Activated CD4-positive, alpha-beta T cell treated with anti-CD3 and anti-CD28 coated beads for 1 hour (primary cell): ENCODE measurements at places on chromosomes 4 and X.

- DNase-seq, result no peak
Measured at GRCh38 chrX:95974890-95975289, 709.8 kb upstream of the DIAPH2 start.

DNA sequence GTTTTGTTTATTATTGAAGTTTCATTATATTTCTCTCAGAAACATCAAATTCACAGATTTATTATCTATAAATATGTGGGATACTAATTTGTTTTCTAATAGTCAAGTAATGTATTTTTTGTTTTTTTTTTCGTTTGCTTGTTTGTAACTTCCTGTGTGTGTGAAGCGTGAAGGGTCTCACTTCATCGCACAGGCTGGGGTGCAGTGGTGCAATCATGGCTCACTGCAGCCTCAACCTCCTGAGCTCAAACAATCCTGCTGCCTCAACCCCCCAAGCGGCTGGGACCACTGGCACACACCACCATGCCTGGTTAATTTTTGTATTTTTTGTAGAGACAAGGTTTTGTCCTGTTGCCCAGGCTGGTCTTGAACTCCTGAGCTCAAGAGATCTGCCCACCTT, 55.1 kb downstream of the SH3RF1 start:
- no peak for DNase-seq

- no peak for DNase-seq
Measured at GRCh38 chr4:1338752-1339414, 8.1 kb upstream of the UVSSA start.

DNA sequence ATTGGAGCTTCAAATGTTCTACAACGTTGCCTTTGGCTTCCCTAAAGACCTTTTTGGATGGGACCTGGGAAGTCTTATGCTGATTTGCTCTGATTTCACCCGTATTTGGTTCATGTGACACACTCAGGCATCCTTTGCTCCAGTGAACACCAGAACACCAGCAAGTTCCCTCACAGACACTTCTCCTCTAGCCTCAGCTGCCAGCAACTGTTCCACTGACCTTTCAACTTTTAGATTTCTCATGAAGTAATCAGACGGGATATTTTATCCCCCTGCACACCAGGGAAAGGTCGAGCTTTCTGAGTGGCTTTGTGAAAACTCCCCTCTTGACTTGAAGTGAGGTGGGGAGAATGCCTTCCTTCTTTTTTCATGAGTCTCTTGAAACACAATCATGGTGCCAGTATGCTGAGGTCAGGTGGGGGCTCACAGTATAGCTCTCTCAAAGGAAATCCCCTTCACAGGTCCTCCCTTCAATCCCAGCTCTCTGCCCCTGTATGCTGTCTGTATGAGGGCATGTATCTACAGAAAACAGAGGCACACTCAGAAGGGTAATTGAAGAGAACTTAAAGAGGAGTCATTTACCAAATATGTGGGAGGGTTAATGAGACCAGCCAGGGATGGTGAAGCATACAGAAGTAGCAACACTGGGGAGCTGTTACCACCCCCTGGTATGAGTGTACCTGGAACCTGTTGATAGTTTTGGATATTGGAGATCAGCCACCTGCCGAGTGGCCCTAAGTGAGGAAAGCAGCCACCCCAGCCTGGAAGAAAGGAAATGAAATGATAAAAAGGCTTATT, 62.7 kb downstream of the FGFBP1 start:
- no peak for DNase-seq

- no peak for DNase-seq
Measured at GRCh38 chr4:169348541-169348940, 77.8 kb upstream of the SH3RF1 start.

GRCh38 chr4:11698033-11698432, 269.3 kb upstream of the HS3ST1 start:
- no peak for DNase-seq

GRCh38 chrX:28586981-28587551, at the start of gene IL1RAPL1:
Gene IL1RAPL1 (plus strand): TSS chrX:28587446.
- no peak for DNase-seq

- DNase-seq, result no peak
Measured at GRCh38 chr4:112823606-112824005, 186.7 kb downstream of the LARP7 start.

DNA sequence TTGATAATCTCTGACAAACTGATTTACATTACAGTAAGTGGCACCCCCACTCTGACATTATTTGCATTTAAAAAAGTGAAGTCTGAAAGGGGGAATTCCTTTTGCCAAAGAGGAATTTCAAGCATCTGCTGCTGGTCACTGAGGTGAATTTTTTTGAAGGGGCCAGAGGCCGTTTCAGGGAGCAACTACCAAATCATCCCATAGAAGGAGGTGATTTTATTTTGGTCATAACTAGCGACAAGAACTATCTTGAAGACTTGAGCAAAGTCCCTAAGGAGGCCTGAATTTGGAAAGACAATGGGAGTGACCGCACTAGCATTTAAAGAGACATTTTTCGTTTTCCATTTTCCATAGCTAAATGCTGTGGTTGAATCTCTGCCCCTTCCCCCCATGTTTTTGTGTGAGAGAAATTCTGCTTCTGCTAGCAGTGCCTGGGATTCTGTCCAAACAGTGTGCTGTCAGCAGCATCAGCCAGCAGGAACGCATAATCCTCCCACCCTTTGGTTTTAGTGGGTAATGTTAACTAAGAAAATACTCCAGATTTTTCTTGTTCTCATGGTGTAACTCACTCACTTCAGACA, 110.1 kb upstream of the MED14 start:
- DNase-seq, result no peak

- no peak for DNase-seq
Measured at GRCh38 chrX:33336783-33337182, 125.4 kb upstream of the DMD start.

GRCh38 chr4:40170588-40170987, 26.2 kb upstream of the RHOH start:
- no peak for DNase-seq

GRCh38 chrX:54479136-54480111, 16.6 kb downstream of the FGD1 start:
- no peak for DNase-seq

- no peak for DNase-seq
Measured at GRCh38 chr4:147109800-147110199, 164.1 kb upstream of the TTC29 start.

DNA sequence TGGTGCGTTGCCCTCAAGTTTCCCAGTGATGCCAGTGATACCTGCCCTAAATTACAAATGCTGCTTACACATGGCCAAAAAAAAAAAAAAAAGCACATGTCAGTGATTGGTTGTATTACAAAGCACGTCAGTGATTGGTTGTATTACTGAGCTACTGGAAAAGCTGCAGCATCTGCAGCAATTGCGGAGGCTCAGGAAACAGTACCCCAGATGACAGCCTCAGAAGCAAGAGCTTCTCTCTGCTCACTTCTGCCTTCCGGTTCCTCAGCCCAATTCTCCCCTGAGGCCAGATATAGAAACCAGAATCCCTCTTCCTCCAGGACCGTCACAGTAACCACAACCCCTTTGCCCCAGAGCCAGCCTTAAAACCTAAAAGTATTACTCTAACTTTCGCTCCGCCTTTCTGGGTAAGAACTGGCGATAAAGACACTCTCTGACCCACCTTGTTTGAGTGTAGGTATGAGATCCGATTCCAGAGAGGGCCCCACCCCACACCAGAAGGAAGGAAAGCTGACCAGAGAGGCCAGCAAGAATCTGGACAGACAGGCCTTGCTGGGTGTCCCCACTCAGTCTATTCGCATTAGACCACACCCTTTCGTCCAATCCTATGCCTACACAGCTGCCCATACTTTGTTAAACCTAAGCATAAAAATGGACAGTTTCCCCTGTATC, 85.0 kb upstream of the SORBS2 start:
- DNase-seq, result no peak
